Brain pericyte (primary cell): ENCODE measurements at places on chromosomes 1 and 21.

GRCh38 chr1:201085902-201086735, 26.1 kb downstream of the CACNA1S start:
- no peak for DNase-seq

DNA sequence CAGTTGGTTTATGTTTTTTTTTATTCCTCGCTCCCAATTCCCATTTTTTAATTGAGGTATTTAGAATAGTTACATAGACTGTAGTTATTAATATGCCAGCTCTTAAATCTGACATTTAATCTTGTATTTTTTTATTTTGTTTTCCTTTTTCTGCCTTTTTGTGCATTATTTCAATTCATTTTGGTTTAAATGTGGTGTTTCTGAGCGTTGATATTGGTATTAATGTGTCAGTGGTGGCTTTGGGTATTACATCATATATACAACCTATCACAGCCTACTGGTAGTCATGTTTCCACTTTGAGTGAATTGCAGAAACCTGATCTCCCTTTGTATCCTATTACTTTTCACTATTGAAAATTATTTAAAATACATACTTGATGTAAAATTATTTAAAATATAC, 1027.3 kb downstream of the KCNT2 start:
- DNase-seq, result no peak

DNA sequence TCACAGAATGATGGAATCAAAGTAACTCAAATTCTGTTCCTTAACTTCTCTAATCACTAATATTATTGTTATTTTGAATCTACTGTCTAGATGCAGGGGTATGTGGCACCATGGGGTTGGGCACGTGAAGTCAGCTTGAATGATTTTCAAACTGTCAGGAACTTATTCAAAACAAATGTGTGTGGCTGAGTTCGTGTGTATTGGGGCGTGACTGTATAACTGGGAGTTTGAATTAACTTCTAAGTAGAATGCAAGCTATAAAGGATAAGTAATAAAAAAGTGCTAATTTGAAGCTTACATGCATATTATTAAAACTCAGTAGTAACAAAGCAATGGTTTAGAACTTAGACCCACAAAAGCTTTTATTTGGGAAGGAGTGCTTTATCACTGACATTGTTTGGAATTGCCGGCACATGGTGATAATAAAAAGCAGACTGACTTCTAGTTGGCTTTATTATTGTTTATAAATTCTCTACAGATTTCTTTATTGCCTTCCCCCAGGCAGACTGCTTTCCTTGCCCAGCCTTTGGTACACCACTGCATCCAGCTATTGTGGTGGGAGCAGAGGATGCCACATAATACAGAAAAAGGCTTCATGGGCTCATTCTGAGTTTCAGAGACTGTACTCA, 84.3 kb downstream of the TENT5C start:
- DNase-seq, result no peak

DNA sequence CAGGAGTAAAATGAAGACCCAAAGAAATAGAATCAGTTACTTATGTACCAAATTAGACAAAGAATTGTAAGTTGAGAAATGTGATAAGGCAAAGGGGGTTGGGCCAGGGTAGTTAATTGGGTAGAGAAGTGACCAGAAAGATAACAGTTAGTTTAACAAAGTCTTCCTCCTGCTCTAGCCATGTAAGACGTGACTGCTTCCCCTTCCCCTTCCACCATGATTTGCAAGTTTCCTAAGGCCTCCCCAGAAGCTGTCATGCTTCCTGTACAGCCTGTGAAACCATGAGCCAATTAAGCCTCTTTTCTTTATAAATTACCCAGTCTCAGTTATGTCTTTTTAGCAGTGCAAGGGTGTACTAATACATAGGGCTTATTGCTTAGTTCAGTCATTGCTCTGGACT, 142.0 kb upstream of the PDE4B start:
- no peak for DNase-seq

GRCh38 chr1:59833022-59833421, 18.3 kb downstream of the HOOK1 start:
- no peak for DNase-seq

- DNase-seq, result no peak
Observed at GRCh38 chr1:228210712-228211530, 3.1 kb downstream of the OBSCN start.

GRCh38 chr1:21308847-21309652, 18.8 kb upstream of the ECE1 start:
- DNase-seq, result no peak

DNA sequence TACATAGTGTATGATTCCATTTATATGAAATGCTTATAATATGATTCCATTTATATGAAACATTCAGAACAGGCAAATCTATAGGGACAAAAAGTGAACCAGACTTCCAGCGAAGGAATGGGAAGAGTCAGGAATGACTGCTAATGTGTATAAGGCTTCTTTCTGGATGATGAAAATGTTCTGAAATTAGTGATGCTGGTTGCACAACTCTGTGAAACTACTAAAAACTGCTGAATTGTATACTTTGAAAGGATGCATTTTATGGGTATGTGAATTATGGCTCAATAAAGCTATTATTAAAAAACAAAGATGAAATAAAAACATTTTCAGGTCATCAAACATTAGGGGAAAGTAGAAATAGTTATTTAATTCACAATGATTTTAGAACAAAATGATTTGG, 14.1 kb upstream of the IL24 start:
- DNase-seq, result no peak

GRCh38 chr1:233295975-233296322, 424 bp upstream of the PCNX2 start:
- DNase-seq, result no peak

DNA sequence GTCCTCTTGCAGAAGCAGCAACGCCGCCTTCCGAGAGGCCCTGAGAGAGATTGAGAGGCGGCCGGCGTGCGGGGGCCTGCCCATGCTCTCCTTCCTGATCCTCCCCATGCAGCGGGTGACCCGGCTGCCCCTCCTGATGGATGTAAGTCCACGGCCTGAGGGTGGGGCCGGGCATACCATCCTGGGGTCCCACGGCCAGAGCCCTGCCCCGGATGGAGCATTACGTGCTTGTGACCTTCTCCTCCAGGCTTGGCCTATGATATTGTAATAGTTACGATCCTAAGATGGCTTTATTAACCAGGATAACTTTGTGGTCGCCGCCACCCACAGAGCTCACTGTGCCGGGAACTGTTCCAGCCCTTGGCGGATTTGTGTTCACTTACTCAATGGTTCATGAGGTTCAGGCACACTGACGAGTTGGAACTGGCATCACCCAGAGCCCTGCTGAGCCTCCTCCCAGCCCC, 18.9 kb downstream of the ARHGEF16 start:
- DNase-seq, result peak; percentile 97

DNA sequence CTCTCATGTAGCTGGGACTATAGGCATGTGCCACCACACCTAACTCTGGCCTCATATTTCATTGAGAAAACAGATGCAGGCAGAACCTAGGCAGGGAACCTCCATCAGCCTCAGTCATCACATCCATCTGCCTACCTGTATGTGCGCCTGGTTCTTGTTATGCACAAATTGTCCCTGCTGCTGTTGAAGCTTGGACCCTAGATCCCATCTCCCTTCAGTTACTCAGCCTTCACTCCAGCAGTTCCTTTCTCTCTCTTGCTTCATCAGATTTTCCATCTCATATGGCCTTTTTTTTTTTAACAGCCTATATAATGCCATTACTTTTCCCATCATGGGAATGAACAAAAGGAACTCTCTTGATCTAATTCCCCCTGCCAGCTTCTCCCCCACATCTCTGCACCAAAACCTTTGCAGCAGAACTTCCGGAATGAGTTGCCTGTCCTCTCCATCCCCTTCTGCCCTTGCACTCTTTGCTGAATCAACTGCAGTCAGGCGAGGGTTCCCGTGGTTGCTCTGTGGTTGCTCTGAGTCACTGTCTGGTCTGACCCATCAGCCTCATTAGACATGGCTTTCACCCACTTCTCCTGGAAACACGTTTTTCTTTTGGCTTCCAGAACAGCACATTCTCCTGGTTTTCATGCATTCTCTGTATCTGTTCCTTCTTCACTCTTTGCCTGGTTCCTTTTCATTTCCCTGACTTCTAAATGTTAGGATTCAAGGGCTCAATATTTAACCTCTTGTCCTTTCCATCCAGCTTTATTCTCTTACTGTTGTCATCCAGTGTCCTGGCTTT, 41.5 kb downstream of the UBE4B start:
- peak; percentile 63 for DNase-seq

DNA sequence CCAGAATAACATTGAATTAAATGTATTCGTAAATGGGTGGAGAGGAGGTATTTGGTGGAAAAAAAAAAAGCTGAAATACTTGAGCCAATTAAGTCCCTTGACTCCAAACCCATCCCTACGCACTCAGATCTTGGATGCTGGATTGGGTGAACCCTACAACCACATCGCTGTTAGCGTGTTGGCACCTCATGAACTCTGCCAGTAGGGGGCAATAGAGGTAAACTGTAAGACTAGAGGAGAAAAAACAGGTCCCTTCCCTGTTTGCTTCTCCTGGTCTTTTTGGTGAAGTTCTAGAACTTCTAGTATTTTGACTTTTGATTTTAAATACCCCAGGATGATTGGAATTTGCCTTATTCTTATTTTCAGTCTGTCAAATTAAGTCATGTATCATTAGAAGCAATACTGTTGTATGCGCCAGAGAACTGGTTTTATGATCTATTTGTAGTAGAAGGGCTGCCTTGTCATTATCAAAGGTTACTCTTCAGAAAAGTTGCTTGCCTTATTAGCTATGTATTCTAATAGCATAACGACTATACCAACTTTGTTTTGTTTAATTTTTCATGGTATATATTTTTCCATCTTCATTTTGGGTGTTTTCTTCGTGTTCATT, 1.9 kb upstream of the OR13G1 start:
- DNase-seq, result no peak

DNA sequence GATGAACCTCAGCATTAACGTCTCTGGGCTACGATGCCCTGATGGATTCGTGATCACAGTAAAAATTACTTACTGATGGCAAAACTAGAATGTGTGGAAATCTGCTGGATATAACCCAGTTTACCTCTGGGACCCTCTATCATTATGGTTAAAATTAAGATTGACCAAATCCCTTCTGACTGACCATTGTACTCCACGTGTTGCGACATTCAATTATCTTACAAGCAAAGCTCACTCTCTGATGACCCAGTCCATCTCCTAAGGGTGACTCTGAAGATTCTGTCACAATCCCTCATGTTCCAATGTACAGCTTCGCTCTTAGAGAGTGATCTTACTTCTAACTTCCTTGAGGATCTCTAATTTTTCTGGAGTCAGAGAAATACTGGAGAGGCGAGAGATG, 288.5 kb upstream of the RUNX1 start:
- no peak for DNase-seq

DNA sequence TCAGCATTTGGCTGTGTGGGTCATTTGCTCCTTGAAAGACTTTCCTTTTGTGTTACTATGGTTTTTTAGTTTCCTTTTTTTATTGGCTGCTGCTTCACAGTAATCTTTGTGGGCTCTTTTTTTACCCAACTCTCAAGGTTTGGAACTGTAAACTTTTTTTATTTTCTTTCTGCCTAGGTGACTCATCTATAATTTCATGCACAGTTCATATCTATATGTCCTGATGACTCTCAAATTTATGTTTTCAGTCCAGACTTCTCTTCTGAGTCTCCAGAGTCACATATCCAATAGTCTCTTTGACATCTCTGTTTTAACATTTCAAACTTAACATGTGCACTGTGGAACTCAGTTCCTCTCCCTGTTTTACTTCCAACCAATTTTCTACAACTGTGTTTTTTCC, 83.4 kb downstream of the ATF6 start:
- DNase-seq, result no peak
